ENCODE measurements at places on chromosomes 3 and 15. TPM values are rescaled to one million over a fixed set of nuclear protein-coding genes. Genes with fewer than 3 reads are reported as not detected.

GRCh38 chr15:87597346-87598052 is 659.0 kb downstream of the NTRK3 start:
- no peak for DNase-seq

DNA sequence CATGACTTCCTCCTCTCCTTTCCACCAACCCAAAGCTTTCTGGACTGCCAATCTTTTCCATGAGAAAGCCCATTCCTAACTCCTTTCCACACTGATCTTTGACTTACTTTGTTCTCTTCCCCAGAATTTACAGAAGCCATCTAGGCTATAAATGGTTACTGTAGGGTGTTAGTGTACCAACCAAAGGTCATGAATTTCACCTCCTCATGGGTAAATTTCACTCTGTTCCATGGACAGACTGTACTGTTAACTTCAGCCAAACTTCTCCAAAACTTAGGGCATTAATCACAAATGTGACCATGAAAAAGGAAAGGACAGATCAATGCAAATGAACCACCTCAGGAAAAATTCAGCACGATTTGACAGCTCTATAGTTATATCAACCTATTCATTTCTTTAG is 54.9 kb downstream of the ATOSA start:
- DNase-seq = no peak

DNA sequence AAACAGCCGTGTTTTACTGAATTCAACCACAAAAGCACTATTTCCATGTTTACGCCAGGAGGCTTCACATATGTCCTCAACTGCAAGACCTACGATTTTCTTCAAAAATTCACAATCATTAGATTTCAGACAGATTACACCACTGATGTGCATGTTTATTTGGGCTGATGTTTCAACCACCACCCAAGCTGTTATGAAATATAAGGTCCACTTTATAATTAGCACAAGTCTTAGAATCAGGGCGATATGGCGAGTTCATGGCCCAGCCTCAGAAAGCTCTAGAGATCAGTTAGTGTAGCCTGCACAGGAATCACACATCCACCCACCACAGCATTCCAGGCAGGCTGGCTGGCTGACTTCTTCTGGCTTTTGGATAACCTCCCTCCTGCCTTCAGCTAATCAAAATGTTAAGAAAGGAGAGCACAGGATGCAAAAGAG is 15.4 kb downstream of the SH3BP5 start:
- DNase-seq = peak; percentile 34

DNA sequence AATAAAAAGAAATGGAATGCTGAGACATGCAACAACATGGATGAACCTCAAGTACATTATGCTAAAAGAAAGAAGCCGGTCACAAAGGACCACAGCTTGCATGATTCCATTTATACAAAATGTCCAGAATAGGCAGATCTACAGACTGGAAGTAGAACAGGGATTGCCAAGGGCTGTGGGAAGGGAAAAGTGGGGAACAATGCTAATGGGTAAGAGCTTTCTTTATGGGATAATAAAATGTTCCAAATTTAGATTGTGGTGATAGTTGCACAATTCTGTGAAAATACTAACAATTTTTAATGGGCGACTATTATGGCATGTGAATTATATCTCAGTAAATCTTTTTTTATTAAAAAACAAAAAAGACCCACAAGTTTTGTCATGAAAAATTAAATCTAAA is 106.2 kb downstream of the TMCO5A start:
- no peak for DNase-seq

DNA sequence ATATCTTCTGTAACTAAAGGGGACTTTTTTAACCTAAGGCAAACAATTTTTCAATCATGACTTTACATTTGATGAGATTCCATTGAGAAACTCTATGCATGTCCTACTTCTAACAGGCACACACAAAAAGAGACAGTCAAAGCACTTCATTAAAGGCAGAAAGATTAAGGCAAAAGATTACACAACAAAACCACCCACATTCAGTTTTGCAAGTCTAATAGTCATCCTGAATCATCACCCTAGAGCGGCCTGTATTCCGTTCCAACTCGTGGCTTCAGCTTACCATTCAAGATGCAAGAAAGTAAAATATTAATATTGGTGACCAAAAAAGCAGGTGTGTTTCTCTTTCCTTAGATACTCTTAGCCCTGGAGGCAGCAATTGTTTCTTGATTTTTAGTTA is 205.9 kb downstream of the P3H2 start:
- peak; percentile 86 for DNase-seq

DNA sequence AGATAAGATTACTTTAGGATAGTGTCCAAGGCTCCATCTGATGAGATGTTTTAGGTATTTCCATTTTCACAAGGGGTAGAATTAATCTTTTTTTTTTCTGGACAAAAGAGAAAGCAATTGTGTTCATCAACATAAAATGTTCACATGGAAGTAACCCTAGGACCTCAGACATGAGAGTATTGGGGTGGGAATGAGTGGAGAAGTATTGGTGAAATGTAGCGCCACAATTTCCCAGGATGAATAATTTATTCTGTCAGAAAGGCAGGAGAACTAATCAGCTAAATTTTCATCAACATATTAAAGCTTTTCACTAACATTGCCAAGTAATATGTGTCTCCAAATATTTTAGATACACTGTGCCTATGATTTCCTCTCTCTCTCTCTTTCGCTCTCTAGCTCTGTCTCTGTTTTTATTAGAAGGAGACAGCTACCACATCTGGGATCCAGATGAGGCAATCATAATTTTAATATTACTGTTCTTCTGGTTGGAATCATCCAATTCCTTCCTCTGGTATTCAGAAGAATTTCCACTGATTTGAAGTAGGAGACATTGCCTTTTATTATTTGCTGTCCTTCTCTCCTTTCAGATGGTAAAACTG is 21.6 kb upstream of the ZNF280D start:
- no peak for DNase-seq

DNA sequence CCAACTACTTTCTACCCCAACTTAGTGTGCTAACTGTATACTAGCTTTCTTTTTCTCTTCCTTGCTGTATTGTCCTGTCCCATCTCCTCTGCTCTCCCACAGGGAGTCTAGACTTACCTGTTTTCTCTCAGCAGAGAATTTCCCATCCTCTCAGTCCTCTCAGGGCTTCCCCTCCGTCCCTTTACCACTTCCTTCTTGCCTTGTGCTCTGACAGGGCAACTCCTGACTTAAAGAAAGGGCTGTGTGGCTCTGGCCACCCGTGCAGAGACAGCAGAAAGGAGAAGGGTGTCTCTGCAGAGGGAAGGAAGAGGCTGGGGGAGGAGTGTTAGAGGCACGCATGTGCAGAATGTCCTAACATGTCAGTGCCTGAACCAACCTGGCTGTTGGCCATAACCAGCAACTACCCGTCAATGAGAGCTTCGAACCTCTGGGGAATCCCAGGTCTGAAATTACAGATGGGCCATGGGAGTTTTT is at the start of gene GCSAM:
Gene GCSAM, minus strand, starts transcription at position 274 of the 474 bp plus-strand sequence. Its CDS starts 128 bp downstream, at position 146.
- DNase-seq = no peak

DNA sequence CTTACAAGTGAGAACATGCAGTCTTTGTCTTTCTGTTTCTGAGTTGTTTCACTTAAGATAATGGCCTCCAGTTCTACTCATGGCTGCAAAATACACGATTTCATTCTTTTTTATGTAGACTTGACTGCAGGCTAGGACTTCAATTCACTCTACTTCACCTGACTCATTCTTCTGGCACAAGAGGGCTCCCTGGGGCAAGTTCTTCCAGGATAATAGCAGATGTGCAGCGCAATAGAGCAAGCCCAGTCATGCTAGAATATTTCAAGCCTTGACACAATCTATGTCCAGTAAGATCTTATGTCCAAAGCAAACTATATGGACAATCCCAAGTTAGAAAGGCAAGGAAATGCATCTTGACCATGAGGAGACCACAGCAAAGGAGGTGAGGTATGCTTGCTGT is 211.7 kb upstream of the GADL1 start:
- peak; percentile 89 for DNase-seq

- DNase-seq = peak; percentile 58
Measured at GRCh38 chr3:43998836-43999727, 242.6 kb upstream of the TOPAZ1 start.

DNA sequence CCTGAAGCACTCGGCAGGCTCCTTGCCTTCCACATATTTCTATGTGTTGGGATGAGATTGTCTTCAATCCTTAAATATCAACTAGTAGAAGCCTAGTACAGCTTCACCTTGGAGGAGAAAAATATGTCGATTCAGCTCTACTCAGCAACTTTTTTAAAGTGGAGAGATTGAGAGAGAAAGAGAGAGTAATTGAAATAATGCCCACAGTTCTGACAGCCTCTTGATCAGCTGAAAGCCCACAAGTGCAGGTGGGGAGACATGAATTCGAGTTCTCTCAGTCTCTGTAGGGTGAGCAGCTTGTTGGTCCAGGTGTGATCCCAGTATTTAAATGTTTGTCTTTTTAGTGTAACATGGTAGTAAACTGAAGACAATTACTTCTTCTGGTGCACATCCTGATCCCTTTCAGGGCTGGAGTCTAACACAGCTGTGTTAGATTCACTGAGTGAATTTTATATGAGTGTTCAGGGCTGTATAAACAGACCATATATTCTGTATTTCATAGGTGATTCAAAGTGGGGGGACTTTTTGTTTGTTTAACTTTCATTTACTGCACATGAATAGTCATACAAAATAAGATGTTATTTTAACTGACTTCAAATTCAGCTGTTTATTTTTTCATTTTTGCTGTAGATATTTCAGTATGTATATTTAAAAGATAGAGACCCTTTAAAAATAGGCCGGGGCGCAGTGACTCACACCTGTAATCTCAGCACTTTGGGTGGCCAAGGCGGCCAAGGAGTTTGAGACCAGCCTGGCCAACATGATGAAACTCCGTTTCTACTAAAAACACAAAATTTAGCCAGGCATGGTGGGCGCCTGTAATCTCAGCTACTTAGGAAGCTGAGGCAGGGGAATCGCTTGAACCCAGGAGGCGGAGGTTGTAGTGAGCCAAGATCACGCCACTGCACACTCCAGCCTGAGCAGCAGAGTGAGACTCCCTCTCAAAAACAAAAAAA is 64.0 kb downstream of the ST6GAL1 start:
- no peak for DNase-seq

GRCh38 chr15:35980719-35981118 is 434.8 kb upstream of the DPH6 start:
- DNase-seq = peak; percentile 30

GRCh38 chr3:152290374-152290773 is 21.6 kb downstream of the MBNL1 start:
- DNase-seq = no peak

DNA sequence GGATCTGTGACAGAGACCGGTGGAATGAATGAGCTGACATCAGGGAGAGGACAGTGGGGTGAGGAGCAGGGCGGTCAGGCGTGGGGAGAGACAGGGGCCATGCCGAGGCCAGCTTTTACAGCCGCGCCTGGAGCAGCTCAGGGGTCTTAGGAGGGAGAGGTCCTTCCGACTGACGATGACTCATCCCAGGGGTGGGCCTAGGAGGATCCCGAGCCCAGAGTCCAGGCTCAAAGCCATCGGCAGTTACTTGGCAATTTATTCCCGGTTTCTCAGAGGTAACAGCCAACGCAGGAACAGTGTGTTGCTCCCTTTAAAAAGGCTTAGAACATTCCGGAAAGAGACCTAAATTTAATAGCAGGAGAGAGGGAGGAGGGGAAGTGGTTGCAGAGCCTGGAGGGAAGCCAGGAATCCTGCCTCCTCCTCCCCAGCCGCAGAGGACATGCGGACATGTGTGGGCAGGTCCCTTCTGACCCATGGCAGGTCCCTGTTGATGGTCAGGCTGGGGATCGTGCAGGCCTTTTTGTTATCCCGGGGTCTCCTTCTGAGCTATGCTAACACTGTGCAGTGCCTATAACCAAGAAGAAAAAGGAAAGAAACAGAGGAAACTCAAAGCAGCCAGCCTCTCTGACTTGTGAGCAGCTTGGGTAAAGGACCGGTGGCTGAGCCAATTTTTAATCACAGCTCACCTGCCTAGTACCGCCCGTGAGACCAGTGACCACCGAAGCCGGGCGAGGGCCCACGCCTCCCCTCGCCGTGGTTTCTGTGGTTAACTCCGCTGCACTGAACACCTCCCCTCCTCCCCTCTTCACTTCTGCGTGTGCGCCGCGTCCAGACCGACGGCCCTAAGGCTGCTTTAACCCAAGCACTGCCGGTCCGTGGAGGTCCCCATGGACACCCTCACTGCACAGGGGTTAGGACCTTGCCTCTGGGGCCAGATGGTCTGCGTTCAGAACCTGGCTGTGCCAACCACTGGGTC is 392.4 kb upstream of the PROK2 start:
- DNase-seq = no peak

DNA sequence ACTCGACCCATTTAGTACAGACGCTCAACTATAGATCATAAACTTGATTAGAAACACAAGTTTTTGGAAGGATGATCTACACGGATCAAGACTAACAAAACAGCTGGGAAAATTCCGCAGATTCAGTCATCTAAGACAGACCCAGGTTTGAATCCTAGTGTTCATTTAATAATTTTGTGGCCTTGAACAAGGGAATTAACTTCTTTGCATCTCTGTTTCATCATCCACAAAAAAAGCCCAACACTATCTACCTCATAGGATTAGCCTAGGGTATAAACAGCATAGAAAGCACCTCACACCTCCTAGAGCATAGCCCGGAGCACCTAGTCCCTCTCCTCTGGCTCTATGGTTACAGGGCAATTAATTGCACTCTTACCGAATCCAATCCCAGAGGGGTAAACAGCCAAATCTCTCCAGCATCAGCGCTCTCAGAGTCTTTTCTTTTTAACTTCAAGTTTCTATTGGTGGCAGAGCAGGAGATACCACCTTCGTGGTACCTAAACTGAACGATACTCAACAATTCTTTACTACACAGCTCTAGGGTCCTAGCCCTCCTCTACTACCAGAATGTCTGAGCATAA is 3.5 kb downstream of the TBL1XR1 start:
- DNase-seq = no peak

DNA sequence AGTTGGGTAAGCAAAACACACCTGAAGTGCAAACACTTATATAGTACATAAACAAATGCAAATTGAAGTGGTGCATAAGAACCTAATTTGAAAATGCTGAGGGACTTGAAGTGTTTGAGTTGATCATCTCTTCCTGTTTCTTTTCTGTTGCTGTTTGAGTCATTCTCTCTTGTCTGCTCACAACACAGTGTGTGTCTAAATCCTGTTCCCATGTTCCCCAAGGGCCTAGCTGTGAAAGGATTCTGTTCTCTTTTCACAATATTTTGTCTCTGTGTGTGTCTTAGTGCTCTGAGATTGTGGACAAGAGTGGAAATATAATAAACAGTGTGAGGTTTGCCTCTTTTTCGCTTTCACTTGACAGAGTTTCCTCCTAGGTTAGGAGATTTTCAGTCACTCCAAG is 6.1 kb downstream of the CD96 start:
- DNase-seq = no peak

GRCh38 chr15:44153352-44153751 is 41.7 kb downstream of the FRMD5 start:
- no peak for DNase-seq

Gene HES1
- 7.1 TPM for total RNA-seq

Gene CIB2
- total RNA-seq = 1.6 TPM

Gene NAALADL2
- 15.2 TPM for total RNA-seq

Gene SUSD5
- 0.21 TPM for total RNA-seq

Gene GNL3
- 74.4 TPM for total RNA-seq

Gene PIK3CB
- total RNA-seq = 15.8 TPM

Gene MUC4
- not detected for total RNA-seq

Gene SLC7A14
- 0.34 TPM for total RNA-seq

Gene CFAP100
- not detected for total RNA-seq

Gene TTC23
- 13.3 TPM for total RNA-seq
